ENCODE measurements at places on chromosomes 11 and 22.

GRCh38 chr11:114073828-114074381, 14.4 kb downstream of the ZBTB16 start:
- no peak for DNase-seq

GRCh38 chr22:49090853-49091135, 736.9 kb downstream of the BRD1 start:
- no peak for DNase-seq

GRCh38 chr22:50545522-50546325, at the start of gene KLHDC7B:
Gene KLHDC7B (plus strand): TSS chr22:50545899. CDS start chr22:50546244, 345 bp downstream.
- DNase-seq: no peak

DNA sequence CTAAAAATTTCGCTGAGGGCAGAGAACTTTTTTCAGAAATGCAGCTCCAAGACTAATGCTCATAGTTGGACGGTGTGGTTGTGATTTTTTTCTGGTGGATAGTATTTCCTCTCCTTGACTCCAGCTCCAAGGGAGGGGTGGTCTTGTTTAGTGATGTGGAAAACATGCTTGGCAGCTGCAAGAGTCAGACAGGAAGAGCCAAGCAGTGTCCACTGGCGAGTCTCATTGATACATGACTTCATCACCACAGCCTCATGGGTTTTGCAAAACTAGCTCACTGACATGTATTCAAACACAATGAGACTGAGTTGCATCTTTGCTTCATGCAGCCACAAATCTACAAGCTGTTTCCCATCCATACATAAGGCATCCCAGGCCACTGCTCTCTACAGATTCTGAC, 7.3 kb upstream of the KCNJ1 start:
- DNase-seq: no peak

GRCh38 chr22:40498420-40499208, 128.2 kb downstream of the SGSM3 start:
- DNase-seq: no peak

DNA sequence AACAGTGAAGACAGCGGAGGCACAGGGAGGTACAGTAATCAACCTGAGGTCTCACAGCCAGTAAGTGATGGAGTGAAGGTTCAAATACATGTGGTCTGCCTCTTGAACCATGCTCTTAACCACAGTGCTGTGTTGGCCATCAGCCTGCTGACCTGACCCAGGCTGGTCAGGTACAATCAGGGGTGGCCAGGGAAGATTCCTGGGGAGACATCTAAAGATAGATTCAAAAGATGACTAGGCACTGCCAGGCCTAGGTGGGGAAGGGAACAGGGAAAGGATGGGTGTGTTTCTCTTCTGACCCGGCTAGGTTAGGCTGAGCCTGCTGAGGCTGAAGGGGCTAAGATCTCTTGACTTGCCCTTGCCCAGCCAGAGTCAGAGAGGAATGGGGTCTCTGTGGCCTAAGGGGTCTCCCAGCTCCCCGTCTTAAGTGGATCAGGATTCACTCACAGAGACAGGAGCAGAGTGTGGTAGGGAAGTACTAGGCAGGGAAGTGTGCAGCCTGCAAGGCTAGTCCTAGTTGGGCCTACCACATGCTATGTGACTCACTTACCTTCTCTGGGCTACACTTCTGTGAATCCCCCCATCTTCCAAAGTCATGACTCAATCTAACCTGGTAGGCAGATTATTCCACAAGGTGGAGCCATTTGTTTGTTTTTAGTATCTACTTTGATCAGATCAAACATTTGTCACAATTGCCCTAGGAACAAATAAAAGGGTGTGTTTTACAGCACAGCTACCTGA, 10.4 kb upstream of the SREBF2 start:
- DNase-seq: no peak

Measured in effector CD8-positive, alpha-beta T cell (primary cell).